ENCODE measurements at places on chromosomes 11 and 22. TPM values are rescaled to one million over a fixed set of nuclear protein-coding genes. Genes with fewer than 3 reads are reported as not detected.

OR51B2 gene
- not detected for total RNA-seq

GRAMD4 gene
- 6.8 TPM for total RNA-seq

AASDHPPT gene
- 36.8 TPM for total RNA-seq

KLHDC7B gene
- total RNA-seq, result 6.5 TPM

CACNA1I gene
- total RNA-seq, result not detected

MUC5AC gene
- total RNA-seq, result not detected

TSSK2 gene
- not detected for total RNA-seq

LGALS12 gene
- total RNA-seq, result 0.59 TPM

GAL3ST3 gene
- total RNA-seq, result not detected

OR52E8 gene
- not detected for total RNA-seq

C22orf23 gene
- total RNA-seq, result not detected

CPT1B gene
- 40.3 TPM for total RNA-seq

TECTA gene
- total RNA-seq, result 0.39 TPM

GRCh38 chr11:27705873-27706820, 5.9 kb upstream of the BDNF start:
- H3K27me3 ChIP-seq, result peaks cover 20% of the 10 kb centered on the region
- peaks cover 4% of the 10 kb centered on the region for H3K36me3 ChIP-seq
- peaks cover 1% of the 10 kb centered on the region for H3K4me1 ChIP-seq
- H3K4me3 ChIP-seq, result no peak overlapping the region

DNA sequence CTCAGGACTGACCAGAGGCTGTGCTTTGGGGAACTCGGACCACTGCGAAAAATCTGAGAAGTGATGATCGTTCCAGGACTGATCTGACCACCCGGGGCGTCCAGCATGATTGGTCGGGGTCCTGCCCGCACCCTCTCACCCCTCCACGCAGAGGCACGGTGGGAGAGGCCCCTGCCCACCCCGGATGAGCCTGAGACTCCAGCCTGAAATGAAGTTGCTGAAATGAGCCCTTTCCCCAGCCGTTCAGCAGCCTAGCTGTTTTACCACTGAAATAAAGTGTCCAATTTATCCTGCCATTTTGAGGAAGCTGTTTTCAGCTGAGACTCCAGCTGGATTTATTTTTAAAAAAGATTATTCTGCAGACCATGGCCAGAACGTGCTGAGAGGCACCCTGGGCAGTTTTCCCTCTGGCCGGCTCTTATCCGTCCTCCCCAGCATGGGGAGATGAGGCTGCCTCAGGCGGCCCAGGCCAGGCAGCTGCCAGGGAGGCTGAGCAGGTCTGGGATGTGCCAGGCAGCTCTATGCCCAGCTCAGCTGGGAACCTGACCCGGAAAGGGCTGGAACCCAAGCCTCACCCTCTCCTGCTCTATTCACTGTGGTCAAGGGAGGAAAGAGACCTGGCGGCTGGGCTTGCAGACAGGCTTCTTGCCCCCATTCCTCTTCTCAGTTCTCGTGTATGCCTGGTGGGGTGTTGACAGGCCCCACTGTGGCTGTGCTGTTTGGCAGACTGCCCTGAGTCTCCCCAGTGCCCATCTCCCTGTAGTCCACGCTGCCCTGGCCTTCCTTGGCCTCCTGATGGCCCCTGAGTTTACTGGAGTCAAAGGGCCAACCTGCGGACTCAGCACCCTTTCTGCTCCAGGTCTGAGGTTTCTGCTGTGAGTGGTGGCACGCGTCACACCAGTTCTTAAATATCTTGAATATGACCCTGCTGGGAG, 161.0 kb upstream of the B3GAT1 start:
- no peaks in the 10 kb centered on the region for H3K36me3 ChIP-seq
- peaks cover 20% of the 10 kb centered on the region for H3K27me3 ChIP-seq
- no peak overlapping the region for H3K27ac ChIP-seq
- no peak overlapping the region for H3K4me3 ChIP-seq
- H3K4me1 ChIP-seq, result no peaks in the 10 kb centered on the region

GRCh38 chr22:21995660-21996059, 13.1 kb upstream of the TOP3B start:
- no peak overlapping the region for H3K27ac ChIP-seq
- H3K36me3 ChIP-seq, result no peaks in the 10 kb centered on the region
- H3K27me3 ChIP-seq, result peaks cover 3% of the 10 kb centered on the region
- H3K4me3 ChIP-seq, result no peak overlapping the region

DNA sequence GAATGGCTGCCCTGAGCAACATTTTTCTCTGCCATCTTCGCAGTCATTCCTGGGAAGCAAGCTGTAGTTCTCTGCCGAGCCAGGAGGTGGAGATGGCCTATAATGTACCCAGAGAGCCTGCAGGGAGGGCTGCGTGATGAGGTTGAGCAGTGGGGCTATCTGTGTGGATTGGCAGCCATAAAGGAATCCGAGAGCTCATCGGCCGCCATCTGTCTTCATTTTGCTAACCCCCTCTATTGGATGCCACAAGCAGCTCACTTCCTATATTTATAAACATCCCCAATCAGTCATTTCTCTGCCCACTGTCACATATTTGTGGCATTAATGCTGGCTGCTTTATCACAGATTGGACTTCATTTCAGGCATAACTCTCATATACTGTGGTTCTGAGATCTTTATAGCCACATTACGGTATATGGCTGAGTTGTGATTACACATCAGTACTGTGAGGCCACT, 209.5 kb downstream of the NTM start:
- no peak overlapping the region for H3K27ac ChIP-seq
- H3K4me1 ChIP-seq, result no peaks in the 10 kb centered on the region
- DNase-seq, result no peak
- H3K27me3 ChIP-seq, result peaks cover 6% of the 10 kb centered on the region

GRCh38 chr11:74672956-74673692, 58.1 kb downstream of the CHRDL2 start:
- H3K4me3 ChIP-seq, result no peak overlapping the region
- H3K27me3 ChIP-seq, result peaks cover 3% of the 10 kb centered on the region
- H3K36me3 ChIP-seq, result no peaks in the 10 kb centered on the region
- DNase-seq, result no peak
- H3K27ac ChIP-seq, result no peak overlapping the region

- DNase-seq, result no peak
- H3K4me1 ChIP-seq, result peaks cover 8% of the 10 kb centered on the region
- H3K4me3 ChIP-seq, result no peak overlapping the region
- H3K27ac ChIP-seq, result no peak overlapping the region
- H3K36me3 ChIP-seq, result no peaks in the 10 kb centered on the region
Measured at GRCh38 chr11:921921-922678, 3.6 kb upstream of the AP2A2 start.

GRCh38 chr11:9210224-9210921, 54.8 kb downstream of the DENND5A start:
- H3K27me3 ChIP-seq, result no peaks in the 10 kb centered on the region
- H3K36me3 ChIP-seq, result no peaks in the 10 kb centered on the region
- peak overlapping the region; percentile 69 for H3K27ac ChIP-seq

DNA sequence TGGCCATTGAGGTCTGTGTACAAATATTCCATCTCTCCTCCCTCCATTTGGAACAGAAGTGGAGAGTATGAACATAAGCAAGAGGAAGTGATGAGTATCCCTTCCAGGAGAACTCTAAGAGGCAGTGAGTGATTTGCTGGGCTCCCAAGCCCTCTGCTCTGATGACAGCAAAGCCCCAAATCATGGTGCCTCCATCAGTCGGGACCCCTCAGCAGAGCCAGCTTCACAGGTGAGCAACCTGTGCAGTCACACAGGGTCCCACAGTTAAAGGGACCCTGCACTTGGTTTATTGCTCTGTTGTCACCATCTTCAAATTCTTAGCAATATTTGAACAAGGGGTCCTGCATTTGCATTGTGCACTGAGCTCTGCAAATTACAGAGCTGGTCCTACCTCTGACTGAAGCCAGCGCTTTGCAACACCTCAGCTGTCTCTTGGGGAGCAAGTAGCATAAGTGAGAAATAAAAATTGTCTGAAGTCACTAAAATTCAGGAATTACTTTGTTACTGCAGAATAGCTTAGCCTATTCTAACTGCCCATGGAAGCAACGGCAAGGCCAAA, 466.4 kb downstream of the MN1 start:
- no peaks in the 10 kb centered on the region for H3K4me1 ChIP-seq
- no peak for DNase-seq
- peaks cover 24% of the 10 kb centered on the region for H3K27me3 ChIP-seq
- no peak overlapping the region for H3K4me3 ChIP-seq
- H3K27ac ChIP-seq, result no peak overlapping the region

GRCh38 chr11:82995754-82996398, 75.8 kb downstream of the RAB30 start:
- H3K4me3 ChIP-seq, result peak overlapping the region; percentile 26
- no peak for DNase-seq
- peaks cover 7% of the 10 kb centered on the region for H3K36me3 ChIP-seq
- H3K4me1 ChIP-seq, result peaks cover 41% of the 10 kb centered on the region

GRCh38 chr22:19708321-19709011, 5.8 kb upstream of the SEPTIN5 start:
- DNase-seq, result no peak
- H3K27ac ChIP-seq, result no peak overlapping the region
- no peak overlapping the region for H3K4me3 ChIP-seq
- H3K27me3 ChIP-seq, result peaks cover 10% of the 10 kb centered on the region
- H3K36me3 ChIP-seq, result no peaks in the 10 kb centered on the region
- H3K4me1 ChIP-seq, result no peaks in the 10 kb centered on the region

- no peak overlapping the region for H3K4me3 ChIP-seq
- no peaks in the 10 kb centered on the region for H3K27me3 ChIP-seq
- H3K4me1 ChIP-seq, result no peaks in the 10 kb centered on the region
- peaks cover 7% of the 10 kb centered on the region for H3K36me3 ChIP-seq
- DNase-seq, result no peak
- no peak overlapping the region for H3K27ac ChIP-seq
Measured at GRCh38 chr11:27088353-27088752, 47.7 kb downstream of the BBOX1 start.

GRCh38 chr11:92130421-92130831, 94.2 kb upstream of the FAT3 start:
- DNase-seq, result no peak
- H3K4me1 ChIP-seq, result no peaks in the 10 kb centered on the region
- H3K27me3 ChIP-seq, result no peaks in the 10 kb centered on the region
- peaks cover 4% of the 10 kb centered on the region for H3K36me3 ChIP-seq

DNA sequence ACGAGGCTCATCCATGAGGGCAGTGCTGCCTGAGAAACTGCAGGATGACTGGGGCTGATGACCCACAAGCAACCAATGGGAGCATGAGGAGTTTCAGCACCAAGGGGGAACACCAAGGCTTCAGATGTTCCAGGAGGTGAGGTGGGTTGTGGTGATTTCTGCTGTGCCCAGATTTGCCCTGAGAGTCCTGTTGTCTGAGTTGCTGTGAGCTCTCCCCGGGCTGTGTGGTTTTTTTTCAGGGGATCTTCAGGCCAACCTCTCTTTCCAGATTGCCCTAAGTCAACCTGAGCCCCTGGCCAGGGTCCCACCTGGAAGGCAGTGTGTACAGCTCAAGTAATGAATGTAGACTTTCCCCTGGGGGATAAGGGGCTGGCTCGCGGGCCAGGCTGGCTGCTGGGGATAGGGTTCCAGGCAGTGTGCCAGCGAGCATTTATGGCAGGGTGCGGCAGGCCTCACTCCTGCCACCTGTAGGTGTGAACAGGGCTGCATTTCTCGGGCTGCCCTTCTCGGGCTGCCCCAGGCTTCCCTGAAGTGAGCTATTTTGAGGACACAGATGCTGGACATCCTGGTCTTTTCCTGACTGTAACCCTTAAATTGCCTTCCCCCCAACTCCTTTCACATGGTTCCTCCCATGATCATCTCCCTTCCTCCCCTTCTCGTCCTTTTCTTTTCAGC, 9.8 kb downstream of the SLC22A6 start:
- H3K27me3 ChIP-seq, result peaks cover 12% of the 10 kb centered on the region
- H3K36me3 ChIP-seq, result no peaks in the 10 kb centered on the region
- H3K4me3 ChIP-seq, result no peak overlapping the region
- no peak overlapping the region for H3K27ac ChIP-seq

GRCh38 chr11:117733316-117733715, 63.7 kb downstream of the DSCAML1 start:
- no peak overlapping the region for H3K27ac ChIP-seq
- no peaks in the 10 kb centered on the region for H3K36me3 ChIP-seq
- H3K4me3 ChIP-seq, result no peak overlapping the region
- DNase-seq, result no peak

DNA sequence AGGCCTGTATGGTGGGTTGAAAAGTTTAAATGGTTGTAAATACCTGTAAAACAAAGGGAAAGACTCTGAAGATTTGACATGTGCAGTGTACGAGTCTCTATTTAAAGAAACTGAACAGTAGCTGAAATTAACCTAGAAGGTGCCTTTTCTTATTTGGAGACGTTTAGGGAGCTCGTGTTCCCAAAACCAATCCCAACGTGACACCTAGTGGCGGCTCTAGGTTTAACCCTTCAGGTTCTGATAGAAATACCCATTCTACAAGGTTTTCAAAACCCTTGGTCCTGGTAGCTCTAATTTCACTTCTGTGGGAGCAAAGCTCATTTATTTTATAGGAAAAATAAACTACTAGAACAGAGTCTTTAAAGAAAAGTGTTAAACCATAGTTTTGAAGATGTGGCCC, 258.3 kb downstream of the LRRC4C start:
- H3K4me3 ChIP-seq, result no peak overlapping the region
- DNase-seq, result no peak
- H3K36me3 ChIP-seq, result peaks cover 4% of the 10 kb centered on the region
- H3K27ac ChIP-seq, result no peak overlapping the region
- H3K4me1 ChIP-seq, result no peaks in the 10 kb centered on the region

DNA sequence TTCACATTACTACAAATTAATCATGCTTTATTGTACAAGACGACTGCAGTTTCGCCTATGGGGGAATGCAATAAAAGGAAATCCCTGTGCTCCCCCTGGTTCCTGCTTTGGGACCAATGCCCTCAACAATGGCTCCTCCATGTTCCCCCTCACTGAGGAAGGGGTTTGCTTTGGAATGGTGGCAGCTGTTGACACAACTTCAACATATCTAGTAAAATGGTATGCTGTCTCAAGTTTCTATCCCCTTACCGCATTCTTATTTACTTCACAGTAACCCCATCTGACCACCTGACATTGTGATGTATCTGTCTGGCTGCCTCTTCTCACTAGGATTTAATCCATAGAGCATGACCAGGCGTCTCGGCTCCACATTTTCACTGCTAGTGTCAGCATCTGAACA, 48.8 kb downstream of the PIWIL3 start:
- no peak for DNase-seq
- no peaks in the 10 kb centered on the region for H3K4me1 ChIP-seq
- no peaks in the 10 kb centered on the region for H3K36me3 ChIP-seq
- H3K27ac ChIP-seq, result no peak overlapping the region
- H3K4me3 ChIP-seq, result no peak overlapping the region

DNA sequence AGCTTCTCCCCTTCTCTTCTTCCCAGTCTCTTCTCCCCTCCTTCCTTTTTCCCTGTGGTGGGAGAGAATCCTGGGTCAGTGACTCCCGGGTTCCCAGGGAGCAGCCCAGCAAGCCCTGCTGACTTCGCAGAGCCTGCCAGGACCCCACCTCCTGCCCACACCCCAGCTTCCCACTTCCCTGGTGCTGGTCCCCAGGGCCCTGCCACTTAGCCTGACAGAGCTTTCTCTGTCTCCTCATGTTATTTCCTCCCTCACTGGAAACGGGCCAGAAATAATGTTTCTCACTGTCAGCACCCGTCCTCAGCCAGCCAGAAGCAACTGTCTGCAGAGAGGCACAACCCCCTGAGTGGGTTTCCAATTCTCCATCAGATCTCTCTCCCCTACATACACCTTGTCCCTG, 27.1 kb downstream of the C11orf96 start:
- DNase-seq, result no peak
- no peak overlapping the region for H3K4me3 ChIP-seq
- H3K36me3 ChIP-seq, result peaks cover 2% of the 10 kb centered on the region
- no peak overlapping the region for H3K27ac ChIP-seq
- H3K4me1 ChIP-seq, result no peaks in the 10 kb centered on the region
